Natural killer cell (primary cell): ENCODE measurements at places on chromosomes 6 and 20. TPM values are rescaled to one million over a fixed set of nuclear protein-coding genes. Genes with fewer than 3 reads are reported as not detected.

The TNFRSF6B gene
- not detected for total RNA-seq

The PRSS35 gene
- not detected for total RNA-seq

The MEI4 gene
- total RNA-seq = not detected

- DNase-seq = no peak
Observed at GRCh38 chr6:63560801-63561287, 11.4 kb upstream of the LOC128125822 start.

DNA sequence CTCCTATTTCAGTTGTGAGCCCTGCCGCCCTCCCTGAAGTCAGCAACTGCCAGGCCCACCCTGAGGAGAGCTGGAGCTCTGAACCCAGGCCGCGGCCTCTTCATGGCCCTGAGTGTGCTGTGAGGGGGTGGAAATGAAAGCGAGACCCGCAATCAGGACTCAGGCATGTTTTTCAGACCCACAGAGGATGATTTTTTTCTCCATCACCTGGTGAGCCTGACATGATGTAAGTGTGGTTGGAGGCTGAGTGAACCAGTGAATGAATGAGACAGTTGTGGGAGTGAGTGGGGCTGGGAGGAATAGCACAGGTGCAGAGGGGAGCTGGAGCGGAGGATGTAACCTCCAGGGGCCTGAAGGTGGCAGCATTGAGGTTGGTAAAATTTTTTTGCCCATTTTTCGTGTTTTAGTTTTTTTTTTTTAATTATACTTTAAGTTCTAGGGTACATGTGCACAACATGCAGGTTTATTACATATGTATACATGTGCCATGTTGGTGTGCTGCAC, 18.3 kb downstream of the RAET1L start:
- DNase-seq = peak; percentile 77

DNA sequence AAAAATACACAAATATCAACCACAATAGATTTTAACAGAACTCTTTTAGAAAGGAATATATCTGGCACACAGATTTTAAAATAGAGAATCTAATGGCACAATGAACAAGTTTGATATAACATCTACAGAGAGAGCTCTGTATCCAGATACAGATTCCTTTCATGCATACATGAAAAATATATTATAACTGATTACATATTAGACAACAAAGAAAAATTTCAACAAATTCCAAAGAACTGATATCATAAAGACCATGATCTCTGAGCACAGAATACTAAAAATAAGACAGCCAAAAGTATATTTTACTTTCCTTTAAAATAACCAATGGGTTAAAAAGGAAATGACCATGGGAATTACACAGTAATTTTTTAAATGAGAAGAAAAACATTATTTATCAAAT, 74.1 kb upstream of the MAP7 start:
- DNase-seq = no peak

GRCh38 chr6:150263765-150264404, 104.9 kb upstream of the IYD start:
- DNase-seq = peak; percentile 67

- DNase-seq = no peak
Observed at GRCh38 chr6:25922301-25922700, 8.2 kb downstream of the SLC17A2 start.

- no peak for DNase-seq
Observed at GRCh38 chr6:153625089-153625488, 414.0 kb upstream of the OPRM1 start.

GRCh38 chr6:24909241-24910216, 26.2 kb downstream of the RIPOR2 start:
- DNase-seq = peak; percentile 50

GRCh38 chr6:169034516-169035167, 219.0 kb downstream of the THBS2 start:
- no peak for DNase-seq

DNA sequence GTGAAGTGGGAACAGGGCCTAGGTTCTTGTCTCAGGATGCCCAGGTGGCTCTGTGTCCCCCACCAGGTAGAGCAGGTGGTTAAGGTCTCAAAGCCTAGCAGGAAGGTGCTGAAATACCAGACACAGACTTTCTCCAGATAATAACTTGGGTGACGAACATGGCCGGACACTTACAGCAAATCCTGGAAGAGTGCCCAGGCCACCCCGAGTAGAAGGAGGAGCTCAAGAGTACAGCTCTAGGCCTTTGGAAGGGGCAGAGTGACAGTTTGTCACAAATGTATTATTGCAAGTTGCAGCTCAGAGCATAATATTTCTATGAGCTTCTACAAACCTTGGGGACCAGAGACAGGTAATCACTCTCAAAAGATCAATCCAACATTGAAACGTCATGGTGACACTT, 251.6 kb upstream of the SOX4 start:
- no peak for DNase-seq
